ENCODE measurements at places on chromosomes 7 and 10. TPM values are rescaled to one million over a fixed set of nuclear protein-coding genes. Genes with fewer than 3 reads are reported as not detected.

Gene MRLN
- not detected for total RNA-seq

Gene ARHGEF35
- total RNA-seq, result 0.73 TPM

Gene TRIM73
- total RNA-seq, result 0.05 TPM

Gene ITIH5
- 0.30 TPM for total RNA-seq
